ENCODE measurements at places on chromosomes 1 and 21.
A peak's percentile ranks its signal among the peaks of the same experiment; 100 is the strongest.

DNA sequence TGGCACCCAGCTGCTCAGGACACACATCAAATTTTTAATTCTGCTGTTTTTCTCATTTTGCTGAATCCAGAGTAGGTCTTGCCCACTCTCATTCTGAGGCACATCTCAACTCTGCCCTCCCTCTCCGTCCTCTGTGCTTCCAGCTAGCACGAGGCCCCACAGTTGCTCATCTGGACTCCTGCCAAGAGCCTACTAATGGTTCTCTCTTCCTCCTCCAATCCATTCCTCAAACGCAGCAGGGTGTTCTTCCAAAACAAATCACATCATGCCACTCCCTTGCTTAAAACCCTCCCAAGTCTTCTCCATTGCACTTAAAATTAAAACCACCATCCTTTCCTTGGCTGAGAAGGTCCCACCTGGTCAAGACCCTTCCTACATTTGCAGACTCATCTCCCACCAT lies 49.8 kb upstream of the SCAF4 start:
- H3K27ac ChIP-seq, result no peak overlapping the region
- H3K4me1 ChIP-seq, result no peaks in the 10 kb centered on the region
- H3K27me3 ChIP-seq, result no peaks in the 10 kb centered on the region
- no peak overlapping the region for H3K4me3 ChIP-seq

DNA sequence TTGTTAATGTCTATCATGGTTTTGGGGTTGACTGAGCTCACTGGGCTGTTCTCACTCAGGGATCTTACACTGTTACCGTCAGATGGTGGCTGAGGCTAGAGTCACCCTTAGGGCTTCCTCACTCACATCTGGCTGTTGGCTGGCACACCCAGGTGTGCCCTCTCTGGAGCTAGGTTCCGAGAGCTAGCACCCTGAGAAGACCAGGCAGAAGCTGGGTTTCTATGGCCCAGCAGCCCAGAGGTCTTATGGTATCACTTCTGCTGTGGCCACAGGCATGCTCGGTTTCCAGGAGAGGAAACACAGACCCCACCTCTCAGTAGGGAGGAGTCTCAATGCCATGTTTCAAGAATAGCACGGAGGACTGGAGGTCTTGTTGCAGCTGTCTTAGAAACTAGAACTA lies 20.7 kb upstream of the KIF1B start:
- H3K36me3 ChIP-seq, result no peaks in the 10 kb centered on the region
- no peak for DNase-seq
- H3K4me3 ChIP-seq, result no peak overlapping the region
- no peak overlapping the region for H3K27ac ChIP-seq

DNA sequence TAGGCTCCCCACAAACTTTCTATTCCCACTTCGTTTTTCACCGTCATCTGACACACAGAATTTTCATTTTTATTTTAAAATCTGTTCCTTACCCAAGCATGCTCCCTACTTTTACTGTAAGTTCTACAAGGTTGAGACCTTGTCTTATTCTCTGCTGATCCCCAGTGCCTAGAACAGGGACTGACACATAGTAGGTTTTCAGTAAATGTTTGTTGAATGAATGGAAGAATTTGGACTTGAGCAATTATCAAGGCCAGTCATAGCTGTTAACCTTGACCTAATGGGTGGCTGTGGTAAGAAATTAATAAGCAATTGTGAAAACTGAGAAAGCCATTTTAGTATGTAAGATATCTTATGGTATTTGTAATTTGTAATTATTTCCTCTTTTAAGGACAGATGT lies 71.1 kb downstream of the LAMC1 start:
- H3K27me3 ChIP-seq, result no peaks in the 10 kb centered on the region
- no peak overlapping the region for H3K27ac ChIP-seq
- H3K36me3 ChIP-seq, result no peaks in the 10 kb centered on the region
- peaks cover 3% of the 10 kb centered on the region for H3K4me1 ChIP-seq

GRCh38 chr1:150144606-150145005 lies 5.1 kb upstream of the PLEKHO1 start:
- no peak overlapping the region for H3K4me3 ChIP-seq
- H3K27ac ChIP-seq, result no peak overlapping the region
- H3K4me1 ChIP-seq, result no peaks in the 10 kb centered on the region

DNA sequence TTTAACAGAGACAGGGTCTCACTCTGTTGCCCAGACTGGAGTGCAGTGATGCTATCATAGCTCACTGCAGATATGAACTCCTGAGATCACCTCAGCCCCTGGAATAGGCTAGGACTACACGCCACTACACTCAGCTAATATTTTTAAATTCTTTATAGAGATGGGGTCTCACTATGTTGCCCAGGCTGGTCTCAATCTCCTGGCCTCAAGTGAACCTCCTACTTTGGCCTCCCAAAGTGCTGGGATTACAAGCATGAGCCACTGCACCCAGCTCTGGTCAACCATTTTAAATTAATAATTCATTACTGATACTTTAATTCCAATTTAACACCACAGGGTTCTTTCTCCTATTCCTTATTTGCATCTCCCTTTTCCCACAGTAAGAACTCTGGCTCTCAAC lies 18.5 kb upstream of the EPS15 start:
- no peak overlapping the region for H3K4me3 ChIP-seq
- no peaks in the 10 kb centered on the region for H3K4me1 ChIP-seq
- H3K27ac ChIP-seq, result no peak overlapping the region
- no peak for DNase-seq

DNA sequence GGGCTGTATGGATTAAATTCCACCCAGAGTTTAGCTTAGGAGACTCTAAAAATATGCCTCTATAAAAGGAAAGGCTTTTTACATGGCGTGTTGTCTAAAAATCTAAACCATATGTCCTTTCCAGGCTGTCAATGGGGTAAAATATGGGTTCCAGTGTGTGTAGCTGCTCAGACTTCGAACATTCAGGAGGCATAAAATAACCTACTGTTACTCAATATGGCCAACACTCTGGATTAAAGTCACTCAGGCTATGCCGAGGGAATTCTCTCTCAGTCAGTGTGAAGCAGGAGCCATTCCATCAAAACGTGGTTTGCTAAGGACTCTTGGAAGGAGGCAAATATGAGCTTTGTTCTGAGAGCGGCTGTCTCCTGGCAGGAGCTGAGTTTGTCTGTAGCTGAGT lies 135.3 kb downstream of the RUNX1 start:
- no peak for DNase-seq
- no peak overlapping the region for H3K27ac ChIP-seq
- H3K27me3 ChIP-seq, result no peaks in the 10 kb centered on the region
- H3K4me3 ChIP-seq, result no peak overlapping the region

DNA sequence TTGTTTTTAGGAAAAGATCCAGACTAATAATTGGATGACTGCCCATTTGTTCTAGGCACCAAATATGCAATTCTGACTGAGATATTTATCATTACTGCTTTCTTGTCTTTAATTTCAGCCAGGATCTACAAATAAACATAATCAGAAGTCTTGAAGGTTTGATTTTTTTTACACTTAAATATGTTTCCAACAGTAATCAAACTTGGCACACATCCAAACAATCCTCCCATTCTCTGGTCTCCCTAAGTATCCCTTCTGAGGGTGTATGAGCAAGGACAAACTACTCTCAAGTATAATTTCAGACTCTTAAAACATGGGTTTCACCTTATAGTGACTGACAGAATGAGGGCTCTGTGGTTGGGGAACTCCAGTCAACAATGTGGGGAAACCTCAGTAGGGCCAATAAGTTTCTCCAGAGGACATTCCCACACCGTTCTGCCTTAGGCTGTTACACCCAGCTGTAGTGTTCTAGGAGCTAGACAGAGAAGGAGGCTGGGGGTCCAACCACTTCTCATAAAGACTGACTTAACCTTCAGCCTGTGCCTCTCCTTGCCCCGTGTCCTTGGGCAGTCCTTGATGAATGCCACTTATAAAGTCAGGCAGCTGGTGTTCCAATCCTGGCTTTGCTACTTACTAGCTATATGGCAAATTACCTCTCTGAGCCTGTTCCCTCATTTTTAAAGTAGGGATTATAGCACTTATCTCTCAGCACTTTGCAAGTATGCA lies 1.5 kb upstream of the PALMD start:
- H3K4me1 ChIP-seq, result peaks cover 12% of the 10 kb centered on the region
- no peak overlapping the region for H3K27ac ChIP-seq
- H3K27me3 ChIP-seq, result no peaks in the 10 kb centered on the region
- no peak for DNase-seq
- H3K4me3 ChIP-seq, result no peak overlapping the region

- no peaks in the 10 kb centered on the region for H3K4me1 ChIP-seq
- DNase-seq, result no peak
- no peak overlapping the region for H3K27ac ChIP-seq
- no peaks in the 10 kb centered on the region for H3K27me3 ChIP-seq
- no peaks in the 10 kb centered on the region for H3K36me3 ChIP-seq
- H3K4me3 ChIP-seq, result no peak overlapping the region
Measured at GRCh38 chr1:177384461-177384860, 213.7 kb downstream of the BRINP2 start.

- DNase-seq, result no peak
- H3K27ac ChIP-seq, result peak overlapping the region; percentile 85
- H3K4me3 ChIP-seq, result no peak overlapping the region
- H3K36me3 ChIP-seq, result peaks cover 21% of the 10 kb centered on the region
Measured at GRCh38 chr1:202007304-202007703, 3.1 kb upstream of the ELF3 start.

DNA sequence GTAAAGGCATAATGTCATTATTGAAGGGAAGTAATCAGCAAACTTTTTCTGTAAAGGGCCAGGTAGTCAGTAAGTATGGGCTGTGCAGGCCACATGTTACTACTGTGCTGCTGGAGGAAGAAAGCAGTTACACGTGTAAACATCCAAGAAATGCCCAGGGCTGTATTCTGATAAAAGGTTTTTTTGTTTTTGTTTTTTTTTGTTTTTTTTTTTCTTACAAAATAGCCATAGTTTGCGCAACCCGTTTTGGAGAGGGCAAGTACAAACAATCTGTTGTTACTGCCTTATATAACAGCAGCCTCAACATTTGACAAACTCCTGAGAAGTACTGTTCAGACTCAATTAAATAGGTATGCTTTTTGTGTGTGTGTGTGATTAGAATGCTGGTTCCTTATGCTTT lies 26.7 kb upstream of the MTMR11 start:
- no peaks in the 10 kb centered on the region for H3K4me1 ChIP-seq
- peaks cover 43% of the 10 kb centered on the region for H3K36me3 ChIP-seq
- no peak overlapping the region for H3K27ac ChIP-seq
- H3K4me3 ChIP-seq, result no peak overlapping the region
- H3K27me3 ChIP-seq, result no peaks in the 10 kb centered on the region

GRCh38 chr1:69842326-69842725 lies 274.6 kb downstream of the LRRC7 start:
- H3K4me1 ChIP-seq, result no peaks in the 10 kb centered on the region
- H3K4me3 ChIP-seq, result no peak overlapping the region
- no peak overlapping the region for H3K27ac ChIP-seq

DNA sequence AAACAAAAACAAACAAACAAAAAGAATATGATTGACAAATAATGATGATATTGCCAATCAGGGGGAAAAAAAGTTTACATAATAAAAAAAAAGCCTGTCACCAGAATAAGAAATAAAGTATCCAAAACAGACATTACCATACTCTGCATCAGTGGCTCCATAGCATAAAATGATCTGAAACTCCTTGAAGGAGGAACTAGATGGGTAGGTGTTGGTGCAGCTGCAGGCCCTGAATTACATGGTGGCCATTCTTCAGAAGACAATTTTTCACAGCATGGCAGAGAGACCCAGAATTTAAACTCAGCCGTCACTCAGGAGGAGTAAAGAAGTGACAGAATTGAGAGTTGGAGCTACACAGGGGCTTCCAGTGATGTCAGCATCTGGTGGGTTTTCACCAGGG lies 60.2 kb downstream of the GLUL start:
- H3K36me3 ChIP-seq, result no peaks in the 10 kb centered on the region
- DNase-seq, result no peak
- H3K27me3 ChIP-seq, result no peaks in the 10 kb centered on the region
- no peak overlapping the region for H3K4me3 ChIP-seq
- no peak overlapping the region for H3K27ac ChIP-seq

DNA sequence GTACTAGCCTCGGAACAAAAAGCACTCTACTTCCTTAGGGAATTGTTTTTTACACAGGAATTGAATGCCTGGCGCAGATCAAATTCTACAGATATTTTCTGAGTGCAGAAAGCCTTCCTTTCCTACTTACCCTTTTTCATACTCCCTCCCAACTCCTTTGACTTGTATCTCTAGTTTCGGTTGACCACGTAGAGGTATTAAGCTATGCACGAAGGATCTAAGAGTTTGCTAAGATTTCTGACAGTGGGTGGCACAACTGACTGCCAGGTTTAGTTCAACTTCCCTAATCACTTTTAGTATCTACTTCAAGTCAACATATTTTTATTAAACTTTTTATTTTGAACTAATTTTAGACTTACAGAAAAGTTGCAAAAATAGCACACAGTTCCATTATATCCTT lies 5.0 kb downstream of the TOR1AIP2 start:
- no peak overlapping the region for H3K27ac ChIP-seq
- peaks cover 16% of the 10 kb centered on the region for H3K36me3 ChIP-seq
- H3K4me1 ChIP-seq, result no peaks in the 10 kb centered on the region

DNA sequence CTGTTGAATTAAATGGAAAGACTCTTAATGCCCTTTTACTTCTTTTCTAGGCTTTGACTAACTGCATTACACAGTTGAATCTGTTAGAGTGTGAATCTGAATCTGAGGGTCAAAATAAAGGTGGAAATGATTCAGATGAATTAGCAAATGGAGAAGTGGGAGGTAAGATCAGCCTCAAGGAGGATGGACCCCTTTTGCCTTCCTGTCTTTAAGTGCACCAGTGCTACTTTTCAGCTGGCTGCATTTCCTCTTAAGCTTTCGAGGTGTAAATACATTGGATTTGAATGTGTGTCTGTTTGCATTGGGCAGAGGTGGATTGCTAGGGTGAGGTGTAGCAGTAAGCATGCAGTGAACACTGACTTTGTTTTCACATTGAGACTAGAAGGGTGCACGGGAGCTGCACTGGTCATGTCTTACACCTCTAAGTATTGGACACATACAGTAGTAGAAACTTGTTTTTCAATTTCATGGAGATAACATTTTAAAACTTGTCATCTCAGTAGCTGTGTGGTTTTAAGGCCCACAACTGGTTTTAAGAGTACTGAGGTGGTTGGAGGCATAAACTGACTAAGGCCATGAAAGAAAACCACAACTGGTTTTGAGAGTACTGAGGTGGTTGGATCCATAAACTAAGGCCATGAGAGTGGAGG lies 35.4 kb downstream of the MIA3 start:
- H3K36me3 ChIP-seq, result peaks cover 77% of the 10 kb centered on the region
- no peak overlapping the region for H3K27ac ChIP-seq
- H3K27me3 ChIP-seq, result no peaks in the 10 kb centered on the region
- DNase-seq, result no peak
- H3K4me3 ChIP-seq, result no peak overlapping the region

DNA sequence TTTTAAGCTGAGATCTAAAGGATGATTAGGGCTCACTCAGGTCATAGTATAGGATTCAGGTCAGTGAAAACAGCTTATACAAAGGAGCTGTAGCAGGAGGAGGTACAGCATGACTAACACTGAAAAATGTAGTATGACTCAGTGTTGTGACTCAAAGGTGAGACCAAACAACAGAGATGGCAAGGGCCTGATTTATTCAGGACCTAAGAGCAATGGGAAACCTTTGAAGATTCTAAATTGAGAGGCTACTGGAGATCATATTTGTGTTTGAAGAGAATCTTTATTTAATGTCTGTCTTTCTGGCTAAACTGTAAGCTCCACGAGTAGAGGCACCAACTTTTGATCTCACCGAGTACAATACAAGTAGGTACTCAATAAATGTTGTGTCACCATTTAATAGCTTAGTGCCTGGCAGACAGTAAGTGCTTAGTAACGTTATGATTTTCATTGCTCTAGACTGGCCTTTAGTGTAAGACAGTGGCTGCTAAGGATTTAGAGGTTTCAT lies 43.5 kb downstream of the PRKAA2 start:
- peaks cover 4% of the 10 kb centered on the region for H3K4me1 ChIP-seq
- H3K4me3 ChIP-seq, result no peak overlapping the region
- H3K36me3 ChIP-seq, result no peaks in the 10 kb centered on the region
- no peak overlapping the region for H3K27ac ChIP-seq
- no peak for DNase-seq
- no peaks in the 10 kb centered on the region for H3K27me3 ChIP-seq

- no peaks in the 10 kb centered on the region for H3K27me3 ChIP-seq
- no peaks in the 10 kb centered on the region for H3K36me3 ChIP-seq
Measured at GRCh38 chr1:46219551-46220520, 16.7 kb downstream of the LURAP1 start.
